T-helper 2 cell (primary cell): ENCODE measurements at places on chromosomes 7 and 10.
A peak's percentile ranks its signal among the peaks of the same experiment; 100 is the strongest.

DNA sequence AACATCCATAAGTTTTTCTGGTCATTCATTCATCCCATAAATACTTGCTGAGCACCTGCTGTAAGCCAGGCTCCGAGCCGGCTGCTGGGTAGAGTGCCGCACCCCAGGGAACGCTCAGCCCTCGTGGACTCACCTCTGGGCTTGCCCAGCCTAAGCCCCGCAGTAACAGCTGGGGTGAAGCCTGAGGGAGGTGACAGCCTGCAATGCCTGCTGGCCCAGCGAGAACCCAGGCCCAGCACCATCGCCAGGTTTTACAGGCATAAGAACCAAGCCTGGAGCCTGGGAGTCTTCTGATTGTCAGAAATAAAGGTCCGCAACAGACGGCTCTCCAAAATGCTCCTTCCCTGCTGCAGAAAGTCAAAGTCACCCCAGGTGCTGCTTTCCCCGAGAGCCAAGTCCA is 205.4 kb downstream of the ZMYND11 start:
- DNase-seq = no peak

- DNase-seq = no peak
These were observed 1.1 kb downstream of the ADK start for GRCh38 chr10:74151879-74152722.

DNA sequence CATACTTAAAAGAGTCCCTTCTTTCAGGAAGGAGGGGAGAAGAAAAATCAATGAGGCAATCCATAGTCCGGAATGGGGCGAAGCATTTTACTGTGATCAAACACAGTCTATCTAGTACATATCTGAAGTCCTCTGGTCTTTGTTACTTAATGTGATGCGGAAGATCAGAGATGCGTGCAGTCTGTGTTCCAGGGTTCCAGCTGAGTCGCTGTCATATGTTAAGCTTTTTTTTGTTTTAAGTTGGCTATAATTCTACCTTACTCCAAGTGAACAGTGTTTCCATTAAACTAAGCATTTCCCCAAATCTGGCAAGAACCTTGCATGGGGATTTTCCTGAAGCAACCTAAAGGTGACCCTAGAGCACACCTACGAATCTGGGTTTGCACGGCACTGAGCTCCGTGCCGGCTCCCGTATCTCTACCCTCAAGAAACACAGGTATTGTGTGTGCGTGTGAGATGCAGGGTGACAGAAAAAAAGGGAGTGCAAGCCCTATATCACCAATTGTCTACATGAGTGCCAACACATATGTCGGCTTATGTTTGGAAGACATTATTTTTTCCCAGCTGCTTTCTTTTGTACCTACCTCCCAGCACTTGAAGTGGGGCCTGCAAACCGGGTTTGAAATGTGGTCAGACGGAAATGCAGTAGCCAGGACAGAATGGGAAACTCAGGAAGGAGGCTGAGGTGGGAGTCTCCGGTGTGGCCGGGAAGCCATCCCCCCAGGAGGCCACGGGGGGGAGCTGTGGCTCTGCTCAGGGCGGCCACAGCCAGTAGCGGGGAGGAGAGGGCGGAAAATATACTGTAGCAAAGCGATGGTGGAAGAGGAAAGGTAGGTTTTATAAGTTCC is 435.8 kb upstream of the MGMT start:
- no peak for DNase-seq

GRCh38 chr7:151322906-151323305 is 18.7 kb upstream of the NUB1 start:
- DNase-seq = no peak

- no peak for DNase-seq
These were observed 129.2 kb upstream of the TCERG1L start for GRCh38 chr10:131440405-131441360.

- DNase-seq = no peak
These were observed 19.9 kb downstream of the POLL start for GRCh38 chr10:101568054-101568745.

DNA sequence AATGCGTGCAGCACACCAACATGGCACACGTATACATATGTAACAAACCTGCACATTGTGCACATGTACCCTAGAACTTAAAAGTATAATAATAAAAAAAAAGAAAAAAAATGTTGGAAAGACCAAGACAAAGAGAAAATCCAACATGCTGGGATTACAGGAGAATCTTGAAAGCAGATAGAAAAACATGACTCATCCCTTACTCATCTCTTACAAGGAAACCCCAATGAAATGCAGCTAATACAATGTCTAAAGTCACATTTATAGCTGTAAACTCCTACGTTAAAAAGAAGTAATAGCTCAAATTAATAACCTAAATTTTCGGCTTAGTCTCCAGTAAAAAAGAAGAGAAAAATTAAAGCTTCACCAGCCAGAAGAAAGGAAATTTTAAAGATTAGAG is 47.5 kb upstream of the DGKB start:
- no peak for DNase-seq

DNA sequence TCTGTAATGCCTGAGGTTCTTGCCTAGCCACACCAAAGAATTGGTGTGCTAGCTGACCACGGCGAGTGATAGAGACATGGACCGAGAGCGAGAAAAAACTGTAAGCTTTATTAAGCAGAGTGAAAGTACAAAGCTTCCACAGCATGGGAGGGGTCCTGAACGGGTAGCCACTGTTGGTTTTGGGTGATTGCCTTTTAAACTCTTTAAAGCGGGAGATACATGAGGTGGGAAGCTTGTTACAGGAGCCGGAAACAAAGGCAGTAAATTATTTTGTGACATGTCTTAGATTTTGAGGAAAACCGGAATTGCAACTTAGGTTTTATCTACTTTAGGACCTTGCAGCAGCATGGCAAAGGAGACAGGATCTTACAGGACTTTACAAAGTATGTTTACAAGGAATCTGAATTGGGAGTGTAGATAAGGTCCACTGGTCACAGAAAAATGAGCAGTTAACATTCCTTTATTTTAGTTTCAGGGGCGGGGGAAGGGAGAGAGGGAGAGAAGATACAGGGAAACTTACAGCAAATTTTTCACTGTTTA is 252.7 kb upstream of the MBL2 start:
- no peak for DNase-seq

GRCh38 chr7:99268577-99268908 is 4.1 kb upstream of the MYH16 start:
- DNase-seq = no peak

GRCh38 chr7:110539216-110539615 is 551.7 kb upstream of the LRRN3 start:
- no peak for DNase-seq

GRCh38 chr10:135601-136464 is 578 bp downstream of the ZMYND11 start:
- peak; percentile 44 for DNase-seq

DNA sequence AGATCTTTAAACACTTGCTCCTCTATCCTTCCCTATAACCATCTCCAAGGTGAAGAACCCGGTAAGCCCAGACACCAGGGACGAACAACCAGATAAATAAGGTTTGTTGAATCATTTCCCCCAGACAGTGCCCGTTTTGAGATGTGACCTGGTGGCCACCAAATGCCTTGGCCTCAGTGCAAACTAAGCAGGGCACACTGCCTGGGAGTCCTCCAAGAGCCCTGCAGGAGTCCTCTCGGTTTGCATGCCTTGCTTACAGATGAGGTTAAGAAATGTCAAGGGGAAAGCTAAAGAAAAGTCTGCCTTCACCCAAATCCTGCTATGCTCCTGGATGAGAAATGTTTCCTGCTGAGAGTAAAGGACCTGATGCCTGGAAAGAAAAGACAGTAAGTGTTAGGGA is 31.6 kb downstream of the SLIT1 start:
- no peak for DNase-seq

DNA sequence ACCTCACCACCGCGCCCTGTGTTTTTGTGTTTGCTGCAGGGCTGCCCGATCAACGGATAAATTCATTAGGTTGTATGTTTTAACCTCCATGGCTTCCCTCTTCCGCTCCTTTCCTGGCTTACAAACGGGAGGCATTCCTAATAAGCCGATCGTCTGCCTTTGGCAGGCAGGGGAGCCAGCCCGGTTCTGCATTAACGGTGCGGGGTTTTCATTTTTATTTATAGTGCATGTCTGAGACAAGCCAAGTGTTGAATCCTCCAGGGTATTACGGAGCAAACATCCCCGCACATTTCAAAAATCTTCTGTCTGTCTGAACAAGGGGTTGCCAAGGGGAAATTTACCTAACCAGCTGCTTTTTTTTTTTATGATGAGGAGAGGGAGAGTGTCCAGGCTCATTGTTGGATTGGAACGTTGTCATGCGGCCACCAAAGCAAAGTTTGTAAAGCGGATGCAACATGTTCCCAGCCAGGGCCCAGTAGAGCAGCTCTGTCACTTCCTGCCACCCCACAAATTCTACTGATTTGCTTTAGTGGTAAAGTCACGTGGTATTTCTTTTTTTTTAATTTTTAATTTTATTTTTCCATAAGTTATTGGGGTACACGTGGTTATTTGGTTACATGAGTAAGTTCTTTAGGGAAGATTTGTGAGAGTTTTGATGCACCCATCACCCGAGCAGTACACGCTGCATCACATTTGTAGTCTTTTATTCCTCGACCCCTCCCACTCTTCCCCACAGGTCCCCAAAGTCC is 92.3 kb upstream of the BAIAP2L1 start:
- no peak for DNase-seq
